ENCODE measurements at places on chromosomes 16 and 17.
A peak's percentile ranks its signal among the peaks of the same experiment; 100 is the strongest.

DNA sequence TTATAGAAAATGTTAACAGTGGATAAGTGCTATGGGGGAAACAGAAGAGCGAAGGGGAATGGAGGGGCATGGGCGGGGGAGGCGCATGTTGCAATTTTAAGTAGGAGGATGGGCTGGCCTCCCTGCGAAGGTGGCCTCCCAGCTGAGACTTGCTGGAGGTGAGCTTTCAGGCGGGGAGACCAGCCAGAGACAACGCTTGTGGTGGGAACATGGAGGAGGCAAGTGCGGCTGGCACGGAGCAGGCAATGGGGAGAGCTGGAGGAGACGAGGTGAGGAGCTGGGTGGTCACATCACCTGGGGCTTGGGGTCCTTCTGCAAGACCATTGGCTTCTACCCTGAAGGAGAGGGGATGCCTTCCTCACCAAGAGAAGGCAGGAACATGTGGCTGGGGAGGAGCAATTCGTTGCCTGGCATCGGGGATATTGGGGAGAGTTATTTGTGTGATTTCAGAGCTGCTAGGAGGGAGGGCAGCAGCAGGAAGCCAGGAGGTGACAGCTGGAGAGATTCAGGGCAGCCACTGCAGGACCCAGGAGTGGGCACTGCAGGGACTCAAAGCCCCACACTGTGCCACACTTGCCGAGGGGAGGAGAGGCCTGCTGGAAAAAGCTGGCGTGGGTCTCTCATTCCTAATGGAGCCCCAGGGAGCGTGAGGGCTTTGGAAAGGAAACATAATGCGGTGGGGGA lies 34.4 kb downstream of the PMFBP1 start:
- no peak for DNase-seq

DNA sequence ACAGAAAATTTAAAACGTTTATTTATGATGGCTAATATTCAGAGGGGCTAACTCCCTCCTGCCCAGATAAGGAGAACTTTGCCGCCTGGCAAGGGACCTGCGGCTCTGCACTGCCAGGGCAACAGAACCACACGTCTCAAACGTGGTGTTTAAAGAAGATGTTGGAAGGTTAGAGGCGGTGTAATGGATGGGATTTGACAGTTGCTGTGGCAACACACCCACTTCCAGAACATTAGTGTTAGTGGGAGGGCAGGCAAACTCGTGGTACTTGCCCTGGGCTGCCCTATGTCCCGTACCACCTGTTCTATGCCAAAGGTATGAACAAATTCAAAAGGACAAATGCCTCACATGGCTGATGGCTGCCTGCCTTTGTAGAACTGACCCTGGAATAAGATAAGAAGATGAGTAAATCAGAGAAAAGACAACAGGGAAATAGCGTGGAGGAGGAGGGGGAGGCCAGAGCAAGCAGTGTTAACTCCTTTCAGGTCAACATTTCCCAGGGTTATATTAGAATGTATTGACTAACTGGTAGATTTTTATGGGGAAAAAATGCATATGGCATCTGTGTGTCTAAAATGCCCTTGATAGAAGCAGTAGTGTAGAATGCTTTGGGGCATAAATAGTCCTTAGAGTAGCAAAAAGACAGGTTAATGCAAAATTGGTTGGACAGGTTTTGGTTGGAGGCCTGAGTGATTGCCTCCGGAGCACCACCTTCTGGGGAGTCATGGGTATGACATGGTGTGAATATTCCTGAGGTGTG lies 30.8 kb downstream of the HLF start:
- peak; percentile 70 for DNase-seq

DNA sequence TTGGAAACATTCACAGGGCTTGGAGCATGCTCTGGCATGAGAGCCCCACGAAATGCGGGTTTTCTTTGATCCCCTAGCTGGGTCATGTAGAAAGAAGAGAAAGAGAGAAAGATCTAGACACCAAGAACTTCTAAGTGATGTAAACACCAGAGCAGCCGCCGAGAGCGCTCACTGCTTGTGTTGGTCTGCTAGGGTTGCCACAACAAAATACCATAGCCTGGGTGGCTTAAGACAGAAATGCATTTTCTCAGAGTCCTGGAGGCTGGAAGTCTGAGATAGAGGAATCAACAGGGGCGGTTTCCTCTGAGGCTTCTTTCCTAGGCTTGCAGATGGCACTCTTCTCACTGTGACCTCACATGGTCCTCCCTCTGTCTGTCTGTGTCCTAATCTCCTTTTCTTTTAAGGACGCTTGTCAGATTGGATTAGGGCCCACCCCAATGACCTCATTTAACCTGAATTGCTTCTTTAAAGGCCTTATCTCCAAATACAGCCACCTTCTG lies 139.5 kb downstream of the CYLD start:
- DNase-seq = peak; percentile 66

DNA sequence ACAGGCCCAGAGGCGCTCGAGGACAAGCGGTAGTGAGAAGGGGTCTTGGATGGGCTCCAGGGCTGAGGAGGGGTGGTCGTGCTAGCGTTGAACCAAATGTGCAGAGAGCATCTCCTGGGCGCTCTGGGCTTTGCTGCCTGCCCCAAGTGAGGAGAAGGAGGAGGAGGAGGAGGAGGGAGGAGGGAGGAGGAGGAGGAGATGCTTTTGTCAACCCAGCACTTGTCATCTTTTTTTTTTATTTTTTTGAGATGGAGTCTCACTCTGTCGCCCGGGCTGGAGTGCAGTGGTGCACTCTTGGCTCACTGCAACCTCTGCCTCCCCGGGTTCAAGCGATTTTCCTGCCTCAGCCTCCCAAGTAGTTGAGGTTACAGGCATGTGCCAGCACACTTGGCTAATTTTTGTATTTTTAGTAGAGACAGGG lies 59.8 kb downstream of the PGS1 start:
- DNase-seq = no peak

GRCh38 chr17:57624386-57624785 lies 120.7 kb downstream of the CCDC182 start:
- no peak for DNase-seq

- no peak for DNase-seq
Measured at GRCh38 chr17:21689604-21690003, 2.7 kb upstream of the KCNJ18 start.

DNA sequence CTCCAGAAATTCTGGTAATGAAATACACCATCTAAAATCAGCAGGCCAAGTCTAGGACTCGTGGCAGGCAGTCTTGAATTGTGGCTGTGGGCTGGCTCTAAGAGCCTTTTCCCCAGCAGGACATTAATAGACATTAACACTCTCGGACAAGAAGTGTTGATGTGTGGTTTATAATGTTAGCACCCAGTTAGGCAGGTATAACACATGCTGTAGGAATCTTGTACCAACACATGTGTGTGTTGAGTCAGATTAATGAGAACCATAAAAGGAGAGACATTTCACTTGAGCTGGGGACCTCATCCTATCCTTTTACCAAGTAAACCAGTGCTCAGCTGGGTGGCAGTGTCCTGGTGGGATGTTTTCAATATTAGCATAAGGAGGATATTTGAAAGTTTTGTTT lies 264.5 kb downstream of the FTO start:
- peak; percentile 8 for DNase-seq
